Heart right ventricle (tissue), 16 donors: ENCODE measurements at places on chromosomes 6 and 20.

DNA sequence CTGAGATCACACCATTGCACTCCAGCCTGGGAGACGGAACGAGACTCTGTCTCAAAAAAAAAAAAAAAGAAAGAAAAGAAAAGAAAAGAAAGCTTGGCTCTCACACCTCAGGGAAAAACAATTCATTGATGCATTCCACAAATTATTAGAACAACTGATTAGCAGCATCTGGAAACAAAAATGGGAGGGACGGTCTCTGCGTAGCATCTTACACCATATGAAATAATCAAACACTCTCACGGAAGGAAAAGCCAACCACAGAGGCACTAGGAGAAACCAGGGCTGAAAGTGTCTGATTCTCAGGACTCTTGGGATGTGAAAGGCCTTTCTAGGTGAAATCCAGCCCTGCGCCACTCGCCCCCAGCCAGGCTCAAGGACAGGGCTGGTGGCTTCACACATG, 2.3 kb upstream of the HELZ2 start:
- DNase-seq: no peak

DNA sequence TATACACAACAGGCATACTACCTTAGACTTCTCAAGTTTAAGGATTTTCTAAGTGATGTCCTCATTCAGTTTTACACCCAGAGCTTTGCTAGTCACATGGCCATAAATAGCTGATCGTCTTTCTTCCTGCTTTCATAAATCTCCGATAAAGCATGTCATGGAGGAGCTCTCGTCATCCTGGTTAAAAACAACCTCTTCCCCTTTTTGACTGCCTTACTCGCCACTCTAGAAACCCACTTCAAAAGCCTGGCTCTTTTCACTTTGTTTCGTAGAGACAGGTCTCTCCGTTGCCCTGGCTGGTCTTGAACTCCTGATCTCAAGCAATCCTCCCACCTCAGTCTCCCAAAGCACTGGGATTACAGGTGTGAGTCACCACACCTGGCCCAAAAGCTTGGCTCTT, 67.0 kb upstream of the SMIM29 start:
- no peak for DNase-seq

DNA sequence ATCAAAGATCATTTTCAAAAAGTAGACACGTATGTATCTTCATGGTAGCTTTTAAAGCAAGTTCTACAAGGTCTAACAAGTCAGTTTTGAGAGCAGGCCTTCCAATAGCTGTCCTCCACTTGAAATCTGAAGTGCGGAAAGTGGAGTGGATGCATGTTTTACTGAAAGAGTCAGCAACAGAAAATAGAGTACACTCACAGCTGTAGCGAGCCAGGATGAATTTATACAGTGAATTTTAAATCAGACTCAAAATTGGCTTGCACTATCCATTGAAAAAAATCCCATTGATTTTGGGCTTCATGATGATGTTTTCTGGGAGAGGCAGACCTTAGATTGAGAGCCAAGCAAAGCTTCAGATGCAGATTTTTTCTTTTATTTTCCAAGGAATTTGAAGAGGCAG, 80.6 kb downstream of the GJA10 start:
- no peak for DNase-seq

DNA sequence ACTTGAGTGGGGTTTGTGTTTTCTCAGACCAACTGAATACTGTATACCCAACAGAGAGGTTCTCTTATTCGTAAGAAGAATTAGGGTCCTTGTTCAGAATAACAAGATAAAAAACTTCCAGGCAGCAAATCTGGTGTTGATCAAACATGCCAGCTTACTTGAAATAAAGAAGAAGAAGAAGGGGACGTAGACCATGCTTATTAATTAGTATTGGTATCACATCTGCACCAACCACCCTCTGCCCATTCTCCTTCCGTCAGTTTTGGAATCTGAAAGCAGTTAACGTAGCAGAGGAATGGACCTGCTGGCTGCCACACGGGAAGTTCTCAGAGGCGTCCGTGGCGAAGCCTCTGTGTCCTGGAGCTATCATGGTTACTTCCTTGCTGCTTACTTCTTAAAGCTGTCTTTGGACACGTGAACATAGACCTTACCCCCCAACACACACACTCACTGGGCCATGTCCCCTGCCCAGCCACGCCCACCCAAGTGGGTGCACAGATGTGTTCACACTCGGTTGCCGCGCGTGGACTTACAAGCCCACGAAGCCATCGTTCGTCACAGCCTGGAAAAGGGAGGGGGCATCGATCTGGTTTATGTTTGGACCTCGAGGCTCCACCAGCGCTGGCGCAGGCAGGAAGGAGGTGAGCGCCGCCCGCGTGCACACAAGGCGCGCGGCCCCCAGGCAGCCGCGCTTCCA, 4.1 kb upstream of the DLL1 start:
- no peak for DNase-seq

GRCh38 chr6:841569-841968, 148.6 kb upstream of the EXOC2 start:
- no peak for DNase-seq

- no peak for DNase-seq
Measured at GRCh38 chr6:6713657-6714056, 125.1 kb downstream of the LY86 start.

DNA sequence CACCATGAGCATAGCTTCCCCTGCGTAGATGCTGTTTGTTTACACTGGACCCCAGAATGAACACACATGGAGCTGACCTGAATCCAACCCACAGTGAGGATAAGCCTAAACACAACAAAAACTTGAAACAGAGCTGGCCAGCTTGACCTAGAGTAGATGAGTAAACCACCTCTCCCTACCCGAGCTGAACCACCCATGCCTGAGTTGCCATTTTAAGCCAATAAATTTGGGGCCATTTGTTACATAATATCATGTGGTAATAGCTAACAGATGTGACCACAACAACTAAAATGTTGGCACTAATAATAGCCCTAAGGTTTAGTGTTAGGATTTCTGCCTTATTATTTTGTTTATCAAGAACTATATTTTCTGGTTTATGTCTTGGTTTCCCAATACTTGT, 103.2 kb upstream of the GRIK2 start:
- DNase-seq: no peak

DNA sequence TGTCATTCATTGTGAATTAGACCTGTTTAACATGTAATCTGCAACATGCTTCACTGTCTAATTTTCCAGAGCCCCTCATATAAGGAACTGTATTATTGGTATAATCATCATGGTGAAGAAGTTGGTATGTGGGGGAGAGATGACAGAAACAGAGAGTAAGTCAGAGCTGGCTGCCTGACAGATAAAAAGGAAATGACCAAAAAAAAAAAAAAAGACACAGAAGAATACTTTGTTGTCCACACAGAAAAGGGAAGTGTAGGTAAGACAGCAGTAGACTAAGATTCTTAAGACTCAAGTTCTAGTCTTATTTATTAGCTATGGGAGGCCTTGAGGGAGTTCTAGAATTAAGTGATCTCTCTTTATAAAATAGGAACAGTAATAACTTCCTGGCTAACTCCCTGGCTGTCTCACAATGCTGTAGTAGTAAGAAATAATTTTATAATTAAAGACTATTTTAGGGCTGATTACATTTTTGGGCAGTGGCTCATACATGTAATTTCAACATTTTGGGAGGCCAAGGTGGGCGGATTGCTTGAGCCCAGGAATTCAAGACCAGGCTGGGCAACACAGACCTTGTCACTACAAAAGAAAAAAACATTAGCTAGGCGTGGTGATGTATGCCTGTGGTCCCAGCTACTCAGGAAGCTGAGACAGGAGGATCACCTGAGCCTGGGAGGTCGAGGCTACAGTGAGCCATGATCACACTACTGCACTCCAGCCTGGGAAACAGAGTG, 102.5 kb downstream of the PRL start:
- DNase-seq: no peak

DNA sequence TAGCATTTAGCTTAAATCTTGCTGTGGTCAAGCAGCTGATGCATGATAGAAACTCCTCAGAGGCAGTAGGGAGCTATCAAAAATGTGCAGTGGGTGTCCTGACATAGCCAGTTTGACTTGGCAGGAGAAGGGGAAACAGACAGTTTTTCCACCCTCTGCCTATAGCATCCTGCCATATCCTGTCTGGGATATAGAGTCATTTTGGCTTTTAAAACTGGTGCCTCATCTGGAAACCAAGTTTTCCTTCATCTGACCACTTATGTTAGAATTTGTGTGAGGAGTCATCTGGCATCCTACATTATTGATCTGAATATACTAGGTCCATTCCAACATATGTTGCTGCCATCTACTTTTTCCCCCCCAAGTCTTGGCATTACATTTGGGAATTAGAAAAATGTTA, 284.1 kb downstream of the CD109 start:
- DNase-seq: no peak

DNA sequence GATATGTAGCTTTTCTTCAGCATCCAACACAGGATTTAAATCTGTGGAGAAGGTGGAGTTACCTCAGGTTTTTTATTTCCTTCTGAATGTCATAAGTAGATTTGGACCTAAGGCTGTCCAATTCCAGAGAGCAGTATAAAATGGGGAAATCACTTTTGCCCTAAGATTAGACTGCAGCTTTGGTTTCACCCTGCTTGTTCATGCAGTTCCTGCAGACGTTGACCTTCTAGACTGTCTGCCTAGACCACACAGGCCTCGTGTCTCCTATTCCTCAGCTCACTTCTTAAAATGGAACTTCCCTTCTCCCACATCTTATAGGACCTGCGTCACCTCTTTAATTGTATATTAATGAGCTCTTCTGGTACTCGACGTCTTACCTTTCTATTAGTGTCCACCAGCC, 26.0 kb upstream of the C6orf62 start:
- DNase-seq: no peak

- no peak for DNase-seq
Measured at GRCh38 chr6:35488517-35488862, 8.4 kb downstream of the TEAD3 start.

- no peak for DNase-seq
Measured at GRCh38 chr6:142698751-142699150, 246.2 kb downstream of the HIVEP2 start.

DNA sequence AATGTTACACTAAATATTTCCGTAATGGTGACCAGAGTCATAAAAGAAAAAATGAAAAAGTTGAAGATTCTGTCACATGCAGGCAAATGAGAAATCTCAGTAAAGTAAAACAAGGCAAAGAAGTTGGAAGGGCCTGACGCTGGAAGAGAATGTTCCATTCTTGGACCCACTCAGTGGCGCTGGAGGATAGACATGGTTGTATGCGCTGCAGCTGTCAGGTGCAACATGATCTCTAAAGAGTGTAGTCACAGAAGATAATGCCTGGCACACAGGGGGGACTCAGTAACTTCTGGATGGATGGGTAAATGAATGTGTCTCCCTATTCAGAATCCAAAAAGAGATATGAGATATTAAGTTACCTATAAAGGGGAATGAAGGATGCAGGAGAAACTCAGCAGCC, 116.3 kb downstream of the FAXC start:
- no peak for DNase-seq

GRCh38 chr20:24472426-24472825, 3.0 kb downstream of the SYNDIG1 start:
- DNase-seq: no peak

DNA sequence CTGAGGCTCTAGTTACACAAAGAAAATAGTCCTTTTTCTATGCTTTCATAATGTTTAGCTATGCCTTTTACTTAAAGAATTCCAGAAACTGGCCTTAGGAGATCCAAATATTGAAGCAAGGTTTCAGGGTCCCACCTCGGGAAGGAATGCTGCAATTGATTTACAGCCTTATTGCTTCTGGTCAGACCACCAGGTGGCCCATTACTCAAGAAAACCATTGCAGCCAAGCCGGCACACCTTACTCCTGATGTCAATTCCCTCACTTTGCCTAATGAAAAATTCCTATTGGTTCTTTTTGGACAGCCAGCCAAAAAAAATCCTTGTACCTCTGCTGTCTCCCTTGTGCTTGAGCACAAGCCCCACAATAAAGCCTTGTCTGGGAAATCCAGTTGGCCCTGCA, 173.9 kb downstream of the LMBRD1 start:
- DNase-seq: no peak

GRCh38 chr6:152155792-152156191, 348.3 kb downstream of the ESR1 start:
- no peak for DNase-seq
